ENCODE measurements at places on chromosomes 6 and 20.

DNA sequence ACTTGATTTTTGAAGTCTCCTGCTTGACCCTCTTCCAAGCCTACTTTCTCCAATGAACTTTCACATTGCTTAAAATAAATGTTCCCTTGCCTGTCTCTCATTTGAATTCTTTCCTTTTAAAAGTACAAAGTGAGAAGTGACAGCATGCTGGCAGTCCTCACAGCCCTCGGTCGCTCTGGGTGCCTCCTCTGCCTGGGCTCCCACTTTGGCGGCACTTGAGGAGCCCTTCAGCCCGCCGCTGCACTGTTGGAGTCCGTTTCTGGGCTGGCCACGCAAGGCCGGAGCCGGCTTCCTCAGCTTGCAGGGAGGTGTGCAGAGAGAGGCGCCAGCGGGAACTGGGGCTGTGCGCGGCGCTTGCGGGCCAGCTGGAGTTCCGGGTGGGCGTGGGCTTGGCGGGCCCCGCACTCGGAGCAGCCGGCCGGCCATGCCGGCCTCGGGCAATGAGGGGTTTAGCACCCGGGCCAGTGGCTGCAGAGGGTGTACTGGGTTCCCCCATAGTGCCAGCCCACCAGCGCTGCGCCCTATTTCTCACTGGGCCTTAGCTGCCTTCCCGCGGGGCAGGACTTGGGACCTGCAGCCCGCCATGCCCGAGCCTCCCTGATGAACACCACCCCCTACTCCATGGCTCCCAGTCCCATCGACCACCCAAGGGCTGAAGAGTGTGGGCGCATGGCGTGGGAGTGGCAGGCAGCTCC is 31.9 kb downstream of the SERPINB6 start:
- DNase-seq, result no peak

GRCh38 chr6:137136065-137136464 is 37.4 kb downstream of the IL22RA2 start:
- DNase-seq, result no peak

DNA sequence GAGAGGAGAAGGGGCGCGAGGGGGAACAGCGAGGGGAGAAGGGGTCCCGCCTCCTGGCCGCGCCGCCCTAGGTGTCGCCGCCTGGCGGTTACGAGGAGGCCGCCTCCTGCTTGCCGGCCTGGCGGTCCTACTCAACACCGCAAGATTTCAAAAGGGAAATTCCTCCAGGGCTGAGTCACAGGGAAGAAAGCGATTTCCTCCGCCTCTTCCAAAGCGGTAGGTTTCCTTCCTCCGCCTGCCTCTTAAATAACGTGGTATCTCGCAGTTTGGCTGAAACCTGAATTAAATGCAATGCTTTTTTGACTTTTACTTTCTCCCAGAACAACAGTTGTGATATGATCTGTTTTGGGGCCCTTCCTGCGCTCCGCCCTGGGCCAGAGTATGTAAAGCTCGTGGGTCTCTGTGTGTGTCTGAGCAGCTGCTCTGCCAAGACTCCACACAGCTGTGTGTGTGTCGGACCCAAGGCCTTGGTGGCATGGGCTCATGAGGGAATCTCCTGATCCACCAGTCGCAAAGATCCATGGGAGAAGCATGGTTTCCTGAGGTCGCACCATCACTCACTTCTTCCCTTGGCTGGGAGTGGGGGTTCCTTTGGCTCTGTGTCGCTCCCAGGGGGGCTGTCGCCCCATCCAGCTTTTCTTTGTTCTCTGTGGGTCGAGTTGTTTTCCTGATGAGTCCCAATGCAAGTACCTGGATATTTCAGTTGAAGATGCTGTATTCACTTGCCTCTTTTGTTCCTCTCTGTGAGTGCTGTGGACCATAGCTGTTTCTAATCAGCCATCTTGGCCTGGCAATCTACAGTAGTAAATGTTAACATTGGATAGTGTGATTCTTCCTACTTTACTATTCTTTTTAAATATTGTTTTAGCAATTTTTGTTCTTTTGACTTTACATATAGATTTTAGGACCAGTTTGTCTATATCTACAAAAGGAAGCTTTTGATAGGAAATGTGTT is 31.6 kb upstream of the NOTCH4 start:
- DNase-seq, result peak; percentile 61

DNA sequence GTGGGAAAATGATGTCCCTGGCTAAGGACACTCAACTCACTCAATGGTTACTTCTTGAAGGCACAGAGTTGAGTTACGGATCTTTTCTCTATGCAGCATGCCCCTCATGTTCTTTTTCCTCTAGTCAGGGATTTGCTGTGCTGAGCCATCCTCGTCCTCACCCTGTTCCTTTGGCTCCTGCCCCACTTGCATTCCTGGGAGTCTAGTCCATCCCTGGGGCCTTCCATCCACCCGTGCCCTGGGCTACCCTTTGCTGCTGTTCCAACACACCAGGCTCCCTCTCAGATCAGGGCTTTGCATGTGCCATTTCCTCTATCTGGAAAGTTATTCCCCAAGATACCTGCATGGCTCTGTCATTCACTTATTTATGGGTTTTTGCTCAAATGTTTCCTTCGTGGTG is 13.3 kb upstream of the KCNG1 start:
- no peak for DNase-seq

GRCh38 chr6:67680297-67680932 is 954.7 kb upstream of the ADGRB3 start:
- no peak for DNase-seq

DNA sequence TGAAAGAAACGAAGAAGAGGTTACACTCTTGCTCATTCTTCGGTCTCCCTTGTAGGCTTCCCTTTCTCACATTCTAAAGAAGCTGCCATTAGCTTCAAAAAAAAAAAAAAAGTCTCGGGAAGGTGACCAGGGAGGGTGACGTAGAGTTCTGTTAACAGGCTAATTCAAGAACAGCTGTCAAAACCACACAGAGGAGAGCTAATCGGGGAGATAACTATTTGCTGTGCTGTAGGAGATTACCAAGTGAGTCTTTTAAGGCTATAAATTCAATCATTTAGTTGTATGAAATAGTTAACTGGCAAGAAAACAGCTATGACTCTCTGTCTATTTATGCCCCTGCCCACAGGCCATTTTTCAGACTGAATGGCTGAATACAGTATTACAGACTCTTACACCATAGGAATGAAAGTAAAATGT is 256.8 kb downstream of the SYNE1 start:
- DNase-seq, result no peak

- DNase-seq, result no peak
Measured at GRCh38 chr6:45044510-45045252, 283.4 kb upstream of the RUNX2 start.

- DNase-seq, result no peak
Measured at GRCh38 chr20:57166568-57167291, 99.7 kb downstream of the BMP7 start.

DNA sequence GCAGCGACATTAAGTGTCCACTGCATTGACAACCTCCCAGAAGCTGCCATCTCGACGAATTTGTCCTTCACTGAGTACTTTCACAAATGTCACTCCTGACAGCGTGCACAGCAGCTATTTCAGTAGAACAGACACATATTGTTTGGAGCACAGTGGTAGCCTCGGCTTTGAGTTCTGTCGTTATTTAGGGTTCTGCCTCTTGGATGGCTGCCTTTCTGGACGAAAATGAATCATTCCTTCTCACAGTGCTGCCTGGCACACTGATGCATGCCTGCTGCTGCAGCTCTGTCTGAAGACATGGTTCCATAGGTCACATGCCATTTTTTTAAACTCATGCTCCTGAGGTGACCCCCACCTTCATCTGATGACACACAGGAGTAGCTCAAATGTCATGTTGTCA is 477.0 kb downstream of the C6orf118 start:
- DNase-seq, result no peak

- no peak for DNase-seq
Measured at GRCh38 chr6:4653141-4653540, 123.1 kb upstream of the CDYL start.

- no peak for DNase-seq
Measured at GRCh38 chr6:43687079-43687436, 533 bp downstream of the MRPS18A start.

DNA sequence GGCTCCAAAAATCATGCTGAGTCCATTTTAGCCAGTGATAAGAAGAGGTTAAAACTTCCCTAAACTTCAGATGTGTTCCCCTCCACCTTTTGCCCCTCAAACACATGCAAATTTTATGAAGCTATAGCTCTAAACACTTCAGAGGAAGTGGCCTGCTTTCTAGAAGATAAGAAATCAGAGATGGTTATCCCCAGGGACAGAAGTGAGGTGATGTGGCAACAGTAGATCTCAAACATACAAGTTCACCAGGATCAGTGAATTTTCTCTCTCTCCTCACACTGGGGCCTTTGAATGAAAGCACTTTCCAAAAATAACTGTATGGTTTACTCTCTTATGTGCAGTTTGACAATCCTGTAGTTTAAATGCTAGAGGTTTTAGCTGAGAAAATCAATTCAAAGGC is 332.0 kb downstream of the BTBD9 start:
- peak; percentile 31 for DNase-seq

GRCh38 chr20:62980970-62981369 is 25.8 kb downstream of the BHLHE23 start:
- DNase-seq, result no peak

DNA sequence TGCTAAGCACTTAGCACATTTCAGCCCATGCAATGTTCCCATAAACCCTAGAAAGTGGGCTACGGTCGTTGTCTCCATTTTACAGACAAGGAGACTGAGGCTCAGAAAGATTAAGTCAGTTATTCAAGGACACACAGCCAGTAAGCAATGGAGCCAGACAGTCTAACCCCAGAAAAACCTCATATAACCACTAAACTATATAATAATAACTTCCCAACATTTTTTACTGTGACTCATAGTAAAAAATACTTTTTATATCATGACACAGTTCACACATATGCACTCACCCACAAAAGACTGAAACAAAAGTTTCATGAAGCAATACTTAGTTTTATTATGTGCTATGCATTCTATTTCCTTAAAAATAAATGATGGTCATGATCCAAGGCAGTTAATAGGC is 66.2 kb upstream of the EYA2 start:
- no peak for DNase-seq

DNA sequence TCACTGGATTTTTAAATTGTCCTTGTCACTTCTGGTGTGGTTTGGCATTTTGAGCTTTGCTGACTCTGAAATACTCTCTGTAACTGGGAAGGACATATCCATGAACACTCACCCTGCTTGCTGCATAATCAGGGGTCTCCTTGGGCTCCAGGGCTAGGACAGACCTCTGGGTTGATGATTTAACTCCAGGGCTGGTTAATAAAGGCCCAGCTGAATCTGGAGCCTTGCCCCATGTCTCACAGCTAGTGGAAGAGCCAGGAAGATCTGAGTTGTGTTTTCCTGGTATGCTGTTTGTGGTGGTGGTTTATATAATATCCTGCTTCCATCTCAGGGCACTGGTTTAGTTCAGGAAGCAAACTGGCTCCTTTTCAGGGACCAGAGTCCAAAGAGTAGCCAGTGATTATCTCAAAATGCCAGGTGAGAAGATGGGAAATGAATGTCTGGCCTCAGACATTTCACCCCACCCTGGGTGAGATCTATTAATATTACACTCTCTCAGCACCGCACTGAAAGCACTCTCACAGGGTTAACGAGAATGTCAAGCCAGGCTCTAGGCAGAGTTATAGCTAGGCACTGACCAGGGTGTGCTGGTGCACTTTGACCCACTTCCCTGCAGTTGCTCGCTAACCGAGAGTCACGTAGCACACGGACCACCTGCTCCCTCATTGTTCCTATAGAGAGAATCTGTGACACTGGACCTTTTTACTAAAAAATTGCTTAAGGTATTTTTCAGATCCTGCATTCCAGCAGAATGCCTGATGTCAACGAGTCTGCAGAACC is 90.1 kb upstream of the SLC22A16 start:
- DNase-seq, result no peak

DNA sequence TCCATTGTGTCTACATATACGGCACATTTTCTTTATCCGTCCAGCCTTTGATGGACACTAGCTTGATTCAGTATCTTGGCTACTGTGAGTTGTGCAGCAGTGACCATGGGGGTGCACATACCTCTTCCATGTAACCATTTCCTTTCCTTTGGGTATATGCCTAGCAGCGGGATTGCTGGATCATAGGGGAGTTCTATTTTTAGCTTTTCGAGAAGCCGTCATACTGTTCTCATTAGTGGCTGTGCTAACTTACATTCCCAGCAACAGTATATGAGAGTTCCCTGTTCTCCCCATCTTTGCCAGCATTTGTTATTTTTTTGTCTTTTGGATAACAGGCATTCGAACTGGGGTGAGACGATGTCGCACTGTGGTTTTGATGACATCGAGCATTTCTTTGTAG is 395.0 kb downstream of the SMOC2 start:
- no peak for DNase-seq

DNA sequence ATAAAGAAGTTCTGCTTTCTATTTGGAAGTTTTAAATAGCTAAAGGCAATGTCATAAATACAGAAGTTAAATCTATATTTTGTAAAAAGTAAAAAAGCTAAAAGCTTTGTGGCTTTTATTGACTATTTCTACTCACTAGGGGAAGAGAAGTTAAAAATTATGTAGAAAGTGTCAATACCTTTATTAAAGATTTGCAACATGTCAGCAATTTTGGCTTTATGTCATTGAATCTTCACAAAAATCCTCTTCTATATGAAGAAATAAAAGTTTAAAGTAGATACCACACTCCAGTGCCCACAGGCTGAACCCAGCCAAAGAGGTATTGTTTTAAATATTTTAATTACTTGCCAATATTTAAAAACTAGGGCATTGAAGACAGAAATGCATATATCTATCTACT is 160.6 kb upstream of the HSF2 start:
- DNase-seq, result no peak

DNA sequence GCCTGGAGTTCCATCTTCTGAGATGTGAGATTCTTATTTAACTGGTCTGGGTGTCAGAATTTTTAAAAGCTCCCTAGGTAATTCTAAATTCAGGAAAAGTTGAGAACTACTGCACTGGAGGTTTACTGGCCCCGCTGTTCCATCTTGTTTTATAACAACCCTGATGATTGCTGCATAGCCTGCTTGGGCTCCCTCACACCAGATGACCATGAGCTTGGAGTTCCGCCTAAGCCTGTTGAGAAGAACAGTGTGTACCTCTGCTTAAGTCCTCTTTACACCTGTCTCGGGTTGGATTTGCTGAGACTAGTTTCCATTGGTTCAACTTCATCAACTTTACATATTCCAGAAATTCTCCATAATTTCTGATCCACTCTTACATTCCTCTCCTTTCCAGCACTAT is 77.9 kb downstream of the FKBP5 start:
- no peak for DNase-seq

- no peak for DNase-seq
Measured at GRCh38 chr20:62009322-62009721, 56.4 kb downstream of the TAF4 start.

DNA sequence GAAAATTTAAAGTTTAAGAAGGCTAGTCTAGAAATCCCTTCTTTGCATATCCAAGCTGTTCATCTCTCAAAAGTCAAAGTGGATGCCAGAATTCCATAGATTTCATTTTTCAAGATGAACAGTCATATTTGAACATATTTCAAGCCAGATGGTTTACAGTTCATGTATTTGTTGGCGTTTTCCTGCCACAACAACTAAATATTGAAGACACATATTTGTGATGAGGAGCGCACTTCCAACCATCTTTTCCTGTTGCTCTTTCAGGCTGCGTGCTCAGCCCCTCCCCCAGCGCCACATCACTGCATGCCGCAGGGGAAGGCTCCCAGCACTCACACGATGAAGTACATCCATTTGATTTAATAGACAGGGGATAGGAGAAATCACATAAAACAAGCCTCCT is 5.9 kb upstream of the NOX3 start:
- DNase-seq, result no peak
